ENCODE measurements at places on chromosomes 12 and 14. TPM values are rescaled to one million over a fixed set of nuclear protein-coding genes. Genes with fewer than 3 reads are reported as not detected.

Gene INHBE
- polyA plus RNA-seq, result not detected

Gene OR6C2
- polyA plus RNA-seq, result not detected

Gene PLD4
- polyA plus RNA-seq, result 103 TPM

Gene CISTR
- polyA plus RNA-seq, result not detected

Gene P2RX2
- polyA plus RNA-seq, result not detected

Gene GPR84
- not detected for polyA plus RNA-seq

Gene MYBPC1
- not detected for polyA plus RNA-seq

Gene GSC
- not detected for polyA plus RNA-seq

Gene SERPINA9
- 0.63 TPM for polyA plus RNA-seq

Gene SIX6
- not detected for polyA plus RNA-seq

Gene PTPRO
- polyA plus RNA-seq, result 9.4 TPM

Gene NR1H4
- polyA plus RNA-seq, result not detected

Gene PTPRQ
- not detected for polyA plus RNA-seq

Gene FGF6
- polyA plus RNA-seq, result not detected

Gene SLC25A29
- polyA plus RNA-seq, result 3.4 TPM

Gene IL26
- not detected for polyA plus RNA-seq

Gene CD163L1
- not detected for polyA plus RNA-seq

Gene RFLNA
- not detected for polyA plus RNA-seq

Gene GPRC5D
- polyA plus RNA-seq, result 1.4 TPM

Gene PHETA1
- polyA plus RNA-seq, result 2.6 TPM

Gene VPS29
- 123 TPM for polyA plus RNA-seq

Gene AKAP6
- 1.9 TPM for polyA plus RNA-seq

Gene PLEKHH1
- not detected for polyA plus RNA-seq

Gene FAM161B
- polyA plus RNA-seq, result 2.4 TPM

Gene TUBA1A
- 286 TPM for polyA plus RNA-seq

Gene RNF34
- 46.4 TPM for polyA plus RNA-seq

Gene AMIGO2
- 7.4 TPM for polyA plus RNA-seq

Gene TTC9
- 9.2 TPM for polyA plus RNA-seq

Gene BHLHE41
- 19.0 TPM for polyA plus RNA-seq

Gene LTBR
- polyA plus RNA-seq, result not detected
